Activated T-helper 1 cell treated with anti-CD3 and anti-CD28 coated beads, Interleukin-12 subunit alpha, Interleukin-12 subunit beta, Interleukin-2, Interleukin-4 antibody, amounts not matched to agents 30 ng/mL and 10 ng/mL and 1 ng/mL, durations not matched to agents 14 hours and 24 hours and 36 hours (primary cell): ENCODE measurements at places on chromosomes 3 and 15. TPM values are rescaled to one million over a fixed set of nuclear protein-coding genes. Genes with fewer than 3 reads are reported as not detected.

- DNase-seq = no peak
Observed at GRCh38 chr3:9951126-9951525, 1.1 kb downstream of the PRRT3 start.

DNA sequence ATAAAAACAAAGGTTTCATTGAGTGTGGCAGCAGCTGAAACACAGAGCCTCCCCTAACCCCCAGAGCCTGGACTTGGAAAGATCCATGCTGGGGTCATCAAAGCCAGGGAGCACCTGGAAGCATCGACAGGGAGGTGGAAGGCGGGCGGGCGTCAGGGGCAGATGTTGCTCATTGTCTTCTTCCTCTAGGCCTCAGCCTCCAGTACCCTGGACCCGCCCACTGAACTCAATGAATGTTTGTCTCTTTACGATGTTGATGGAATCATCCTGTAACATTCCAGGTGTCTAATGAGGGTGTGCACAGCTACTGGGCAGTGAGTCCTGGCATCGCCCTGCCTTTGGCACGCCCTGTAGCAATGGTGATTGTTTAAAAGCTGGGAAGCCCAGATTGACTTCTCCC lies 9.8 kb downstream of the GP5 start:
- no peak for DNase-seq

Gene TRH
- not detected in 2 replicates for total RNA-seq

DNA sequence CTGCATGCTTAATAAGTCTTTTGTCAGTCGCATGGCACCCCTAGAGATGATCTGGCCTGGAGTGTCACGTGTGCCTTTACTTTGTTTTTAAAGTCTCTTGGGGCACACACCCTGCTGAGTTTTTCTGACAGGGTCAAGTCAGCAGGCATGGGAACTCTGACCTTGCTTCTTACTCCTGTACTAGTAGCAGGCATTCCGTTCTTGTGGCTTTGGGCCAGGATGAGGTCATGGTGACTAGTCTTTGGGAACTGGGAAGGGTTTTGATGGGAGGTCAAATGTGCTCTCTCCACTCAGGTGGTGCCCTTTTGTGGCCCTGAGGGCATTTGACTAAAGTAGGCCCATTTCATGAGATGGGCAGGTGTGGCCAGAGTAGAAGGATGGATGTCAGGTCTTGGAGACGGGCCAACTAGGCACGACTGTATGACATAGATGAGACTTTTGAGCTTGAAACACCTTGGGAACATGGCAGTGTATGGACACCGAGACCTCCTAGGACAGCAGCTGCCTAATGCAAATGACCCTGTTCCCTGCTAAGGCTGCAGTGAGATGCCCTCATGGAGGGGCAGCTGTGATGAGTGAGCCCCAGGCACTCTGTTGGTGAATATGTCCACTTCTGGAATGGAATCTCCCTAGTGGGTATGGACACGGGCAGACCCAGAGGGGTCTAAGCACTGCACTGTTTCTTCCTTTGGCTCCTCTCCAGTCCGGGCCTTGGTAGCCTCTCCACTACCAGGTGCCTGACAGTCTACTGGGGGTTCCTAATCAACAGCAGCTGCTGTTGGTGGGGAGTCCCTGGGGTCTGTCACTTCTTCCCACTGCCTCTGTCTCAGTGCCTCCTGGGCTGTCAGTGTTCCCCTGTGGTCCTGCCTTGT lies 16.4 kb downstream of the SRPRB start:
- DNase-seq = no peak

GRCh38 chr3:81550415-81550814 lies 211.0 kb downstream of the GBE1 start:
- no peak for DNase-seq

GRCh38 chr3:69737392-69737791 lies 1.9 kb upstream of the MITF start:
- no peak for DNase-seq

GRCh38 chr3:33425453-33425852 lies 14.8 kb downstream of the UBP1 start:
- DNase-seq = no peak

GRCh38 chr15:65612616-65612946 lies 1.6 kb upstream of the INTS14 start:
- no peak for DNase-seq

DNA sequence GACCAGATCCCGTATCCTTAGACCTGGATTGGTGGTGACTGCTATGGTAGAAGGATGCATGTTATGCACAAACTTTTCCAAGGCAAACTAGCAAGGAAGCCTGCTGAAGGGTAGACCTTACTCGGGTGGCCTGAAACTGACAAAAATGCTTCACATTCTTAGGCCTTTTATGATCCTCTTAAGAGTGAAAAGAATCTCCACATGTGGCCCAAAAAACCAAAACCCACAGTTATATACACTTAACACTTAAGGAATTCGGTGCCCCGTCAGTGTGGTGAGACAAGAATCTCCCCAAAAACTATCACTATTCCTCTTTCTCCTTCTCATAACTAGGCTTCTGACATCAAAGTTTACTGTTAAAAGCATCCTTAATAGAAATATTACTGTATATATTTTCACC lies 130.1 kb upstream of the SOX2 start:
- no peak for DNase-seq

DNA sequence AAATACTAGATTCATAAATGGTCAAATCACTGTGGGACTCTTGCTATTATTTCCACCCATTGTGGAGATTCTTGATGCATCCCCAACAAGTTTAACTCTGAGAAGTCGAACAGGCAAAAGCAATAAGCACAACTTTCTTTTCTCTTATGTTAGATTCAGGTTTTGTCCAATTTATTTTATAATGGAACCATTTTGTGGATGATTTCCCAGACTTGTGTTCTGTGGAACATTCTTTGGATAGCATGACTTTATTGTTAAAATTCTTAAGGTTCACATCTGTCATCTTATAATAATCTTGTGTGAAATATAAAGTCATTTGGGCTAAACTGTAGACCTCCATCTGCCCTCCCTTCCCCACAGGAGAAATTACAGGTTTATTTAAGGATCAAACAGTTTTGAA lies 213.7 kb downstream of the LPP start:
- DNase-seq = no peak

GRCh38 chr3:117820658-117821299 lies 1111.2 kb downstream of the TUSC7 start:
- no peak for DNase-seq

Gene RETNLB
- not detected in 2 replicates for total RNA-seq

Gene PLA1A
- 0.22 and 0.29 TPM in 2 replicates for total RNA-seq

- no peak for DNase-seq
Observed at GRCh38 chr3:64382153-64382552, 156.9 kb upstream of the PRICKLE2 start.

GRCh38 chr3:535566-536416 lies 339.2 kb downstream of the CHL1 start:
- DNase-seq = no peak

GRCh38 chr3:112794622-112795172 lies 52.0 kb downstream of the CD200R1L start:
- DNase-seq = no peak

GRCh38 chr15:92989470-92989869 lies 89.3 kb downstream of the CHD2 start:
- DNase-seq = no peak

DNA sequence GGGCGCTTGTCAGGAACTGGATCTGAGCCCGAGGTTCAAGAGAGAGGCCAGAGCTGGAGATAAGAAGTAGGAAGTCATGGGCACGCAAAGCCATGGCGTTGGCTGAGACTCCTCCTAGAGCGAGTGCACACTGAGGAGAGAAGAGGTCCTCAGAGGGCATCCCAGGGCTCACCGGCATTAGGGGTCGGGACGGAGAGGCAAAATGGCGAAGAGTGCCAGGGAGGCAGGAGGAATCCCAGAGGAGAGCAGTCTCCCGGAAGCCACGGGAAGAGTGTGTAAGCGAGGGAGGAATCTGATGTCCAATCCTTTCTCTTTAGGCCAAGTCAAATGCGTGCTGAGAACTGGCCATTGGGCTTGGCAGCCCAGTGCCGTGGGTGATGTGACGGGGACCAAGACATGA lies 24.0 kb downstream of the EFCC1 start:
- no peak for DNase-seq

DNA sequence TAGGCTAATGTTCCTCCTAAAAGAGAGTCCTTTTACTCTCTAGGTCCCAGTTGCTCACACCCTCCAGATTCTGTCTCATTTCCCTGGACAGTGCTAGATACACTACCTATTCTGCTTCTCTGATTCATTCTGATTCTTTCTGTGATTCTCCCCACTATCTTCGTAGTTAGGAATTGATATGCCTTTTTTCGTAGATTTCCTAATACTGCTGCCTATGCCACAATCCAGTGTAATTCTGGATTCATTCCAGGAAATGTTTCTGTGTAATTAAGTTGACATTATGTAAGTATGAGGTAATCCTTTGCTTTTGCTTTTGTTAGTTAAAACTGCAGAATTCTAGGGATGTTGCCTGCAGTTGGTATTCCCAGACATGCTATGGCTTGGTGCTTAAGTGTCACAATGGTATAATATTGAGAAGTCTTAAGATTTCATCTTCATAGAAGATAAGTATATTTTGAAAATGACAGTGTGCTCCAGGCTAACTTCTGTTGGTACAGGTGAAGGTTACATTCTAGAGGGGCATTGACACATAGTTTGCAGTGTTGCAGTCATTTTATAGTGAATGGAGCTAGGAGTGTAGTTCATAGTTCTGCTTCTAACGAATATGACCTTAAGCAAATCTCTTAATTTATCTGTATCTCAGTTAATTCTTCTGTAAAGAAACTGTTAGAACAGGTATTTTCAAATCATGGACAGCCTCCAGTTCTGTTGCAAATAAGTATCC lies 54.3 kb downstream of the RIOX2 start:
- DNase-seq = no peak

- no peak for DNase-seq
Observed at GRCh38 chr15:35519541-35520149, 26.3 kb downstream of the DPH6 start.

- DNase-seq = no peak
Observed at GRCh38 chr3:98532275-98532637, 478 bp downstream of the GPR15 start.

- no peak for DNase-seq
Observed at GRCh38 chr15:39061952-39062464, 497.4 kb upstream of the RASGRP1 start.

DNA sequence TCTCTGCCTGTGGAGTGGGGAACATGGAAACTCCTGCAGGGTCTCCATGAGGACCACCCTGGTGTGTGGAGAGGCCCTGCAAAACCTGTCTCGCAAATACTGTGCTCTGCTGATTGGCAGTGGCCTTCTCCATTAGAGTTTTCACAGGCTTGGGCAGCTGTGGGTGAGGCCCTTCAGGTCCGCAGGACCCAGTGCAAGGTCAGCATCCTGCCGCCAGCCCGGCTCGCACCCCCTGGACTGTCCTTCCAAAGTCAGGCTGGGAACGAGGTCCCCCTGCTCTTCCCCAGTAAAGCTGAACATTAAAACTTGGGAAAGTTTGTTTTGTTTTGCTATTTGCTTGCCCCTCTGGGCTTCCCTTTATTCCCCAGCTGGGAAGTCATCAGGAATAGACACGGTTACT lies 85.0 kb upstream of the PLXNA1 start:
- DNase-seq = no peak

DNA sequence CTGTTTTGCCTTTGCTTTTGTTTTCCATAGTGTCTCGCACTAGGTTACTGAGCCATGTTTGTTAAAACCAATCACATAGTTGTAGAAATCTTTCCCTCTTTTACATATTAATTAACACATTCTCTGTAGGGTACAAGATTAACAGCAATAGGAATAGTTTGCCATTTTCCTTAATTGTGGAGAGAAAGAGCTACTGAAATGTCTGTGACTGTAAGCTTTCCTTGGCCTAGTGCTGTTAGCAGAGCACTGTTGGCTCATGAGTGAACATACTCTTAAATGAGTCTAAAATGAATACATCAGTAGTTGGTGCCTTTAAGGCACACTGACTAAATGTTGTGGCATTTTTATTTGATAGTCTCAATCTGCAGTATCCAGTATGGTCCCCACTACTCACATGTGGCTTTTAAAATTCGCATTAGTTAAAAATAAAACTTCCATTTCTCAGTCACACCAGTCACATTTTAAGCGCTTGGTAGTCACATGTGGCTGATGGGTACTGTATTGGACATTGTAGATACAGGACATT lies 28.2 kb downstream of the CHD2 start:
- no peak for DNase-seq

Gene GOLGA6B
- not detected in 2 replicates for total RNA-seq

Gene SI
- total RNA-seq = not detected in 2 replicates

DNA sequence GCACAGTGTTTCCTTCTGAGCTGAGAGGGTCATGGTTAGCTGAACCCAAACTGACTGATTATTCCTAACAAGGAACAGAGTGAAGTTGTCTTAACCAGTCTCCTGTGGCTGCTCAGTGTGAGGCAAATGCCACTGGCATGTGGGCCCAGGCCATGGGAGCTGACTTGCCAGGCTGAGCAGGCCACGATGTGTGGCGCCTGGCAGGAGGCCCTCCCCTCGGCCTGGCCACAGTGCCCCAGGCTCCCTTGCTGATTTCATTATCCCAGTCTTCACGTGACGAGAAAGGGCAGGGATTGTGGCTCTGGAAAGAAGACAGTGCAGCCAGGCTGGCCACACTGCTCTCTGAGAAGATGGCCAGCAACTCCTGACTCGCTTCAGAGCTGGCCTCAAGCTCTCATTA lies 58.8 kb downstream of the SLCO2A1 start:
- DNase-seq = no peak

Gene NIPA2
- 71.2 and 76.2 TPM in 2 replicates for total RNA-seq

- DNase-seq = no peak
Observed at GRCh38 chr3:168051531-168052471, 43.9 kb downstream of the GOLIM4 start.

- DNase-seq = no peak
Observed at GRCh38 chr3:87318617-87319021, 42.2 kb upstream of the POU1F1 start.

DNA sequence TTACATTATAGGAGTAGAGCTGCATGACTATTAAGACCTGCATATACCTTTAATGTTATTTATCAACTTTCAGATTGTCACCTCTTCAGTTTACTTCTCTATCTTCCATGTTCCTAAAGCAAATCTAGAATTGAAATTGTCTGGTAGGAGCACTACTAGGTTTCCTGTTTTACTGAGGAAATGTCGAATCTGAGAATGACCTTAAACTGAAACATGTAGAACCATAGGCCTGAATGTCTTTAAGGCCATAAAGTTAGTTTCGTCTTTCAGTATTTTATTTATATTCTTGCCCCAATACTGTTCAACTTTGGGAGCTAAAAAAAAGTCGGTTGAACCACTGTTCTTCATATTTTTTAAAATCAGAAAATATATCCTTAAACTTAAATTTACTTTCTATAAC lies 92.7 kb downstream of the IL1RAP start:
- no peak for DNase-seq

- DNase-seq = no peak
Observed at GRCh38 chr3:33221241-33221640, 2.6 kb upstream of the SUSD5 start.

GRCh38 chr3:120192159-120192558 lies 92.9 kb downstream of the GPR156 start:
- no peak for DNase-seq

DNA sequence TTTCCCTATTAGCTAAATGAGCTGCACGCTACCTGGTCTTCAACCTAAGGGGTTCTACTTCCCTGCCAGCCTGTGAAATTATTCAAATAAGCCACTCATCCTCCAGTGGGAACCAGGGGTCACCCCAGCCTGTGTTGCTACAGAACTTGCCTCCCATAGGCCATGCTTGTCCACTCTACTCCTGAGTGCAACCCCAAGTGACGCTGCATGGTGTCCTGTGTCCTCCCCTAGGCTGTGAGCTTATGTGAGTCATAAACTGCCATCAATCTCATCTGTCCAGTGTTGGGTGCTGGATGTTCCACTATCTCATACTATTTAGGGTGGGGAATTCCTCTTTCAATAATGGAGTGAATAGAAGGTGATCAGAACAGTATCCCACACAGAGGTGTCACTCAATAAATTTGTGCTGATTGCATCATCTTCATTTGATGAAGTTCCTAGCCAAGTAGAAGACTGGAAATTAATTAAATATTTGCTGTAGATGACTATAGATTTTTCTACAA lies 49.8 kb upstream of the SSR3 start:
- no peak for DNase-seq

Gene C3orf49
- total RNA-seq = not detected in 2 replicates
